Type B pancreatic cell (in vitro differentiated cells): ENCODE measurements at places on chromosomes 16 and 17. TPM values are rescaled to one million over a fixed set of nuclear protein-coding genes. Genes with fewer than 3 reads are reported as not detected.
A peak's percentile ranks its signal among the peaks of the same experiment; 100 is the strongest.

Gene RPRML
- 0.43 and 0.46 TPM in 2 replicates for total RNA-seq

DNA sequence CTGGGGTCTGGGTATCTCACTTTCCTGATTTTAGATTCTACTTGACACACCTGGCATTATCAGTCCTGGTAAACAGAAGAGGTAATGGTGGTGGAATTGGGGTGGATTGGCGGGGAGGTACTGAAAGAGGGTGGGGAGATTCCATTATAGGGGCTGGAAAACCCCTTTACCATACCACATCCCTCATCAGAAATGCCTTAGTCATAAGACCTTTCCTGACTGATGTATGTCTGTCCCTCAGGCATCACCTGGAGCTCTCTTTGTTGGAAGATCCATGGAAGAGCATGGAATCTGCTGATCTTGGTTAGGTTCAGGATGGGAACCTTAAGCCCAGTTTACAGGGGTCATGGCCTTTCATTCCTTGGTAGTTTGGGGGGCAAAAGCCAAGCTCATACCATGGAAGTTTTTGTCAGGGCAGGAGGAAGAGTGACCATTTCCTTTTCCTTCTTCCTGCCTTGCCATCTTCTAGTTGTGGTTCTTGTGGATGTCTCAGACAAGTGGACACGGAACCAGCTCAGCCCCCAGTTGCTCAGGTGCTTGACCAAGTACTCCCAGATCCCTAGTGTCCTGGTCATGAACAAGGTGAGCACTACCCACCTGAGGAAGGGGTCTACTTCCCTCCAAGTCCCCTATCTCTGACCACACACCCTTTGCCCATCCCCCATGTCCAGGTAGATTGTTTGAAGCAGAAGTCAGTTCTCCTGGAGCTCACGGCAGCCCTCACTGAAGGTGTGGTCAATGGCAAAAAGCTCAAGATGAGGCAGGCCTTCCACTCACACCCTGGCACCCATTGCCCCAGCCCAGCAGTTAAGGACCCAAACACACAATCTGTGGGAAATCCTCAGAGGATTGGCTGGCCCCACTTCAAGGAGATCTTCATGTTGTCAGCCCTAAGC, 3.3 kb downstream of the ERAL1 start:
- H3K27ac ChIP-seq = no peak overlapping the region
- H3K36me3 ChIP-seq = peaks cover 11% of the 10 kb centered on the region
- no peaks in the 10 kb centered on the region for H3K4me1 ChIP-seq
- peak overlapping the region; percentile 63 for H3K4me3 ChIP-seq
- no peak for DNase-seq

Gene CCL4L2
- total RNA-seq = 0.45 TPM in 1 of 2 replicates, not detected in the other

GRCh38 chr17:55175788-55176427, 88.9 kb upstream of the HLF start:
- H3K27me3 ChIP-seq = no peaks in the 10 kb centered on the region
- DNase-seq = no peak
- H3K36me3 ChIP-seq = peaks cover 7% of the 10 kb centered on the region
- H3K4me3 ChIP-seq = no peak overlapping the region
- H3K4me1 ChIP-seq = peaks cover 35% of the 10 kb centered on the region
- H3K27ac ChIP-seq = no peak overlapping the region

Gene CDH13
- total RNA-seq = 3.1 and 46.4 TPM in 2 replicates

DNA sequence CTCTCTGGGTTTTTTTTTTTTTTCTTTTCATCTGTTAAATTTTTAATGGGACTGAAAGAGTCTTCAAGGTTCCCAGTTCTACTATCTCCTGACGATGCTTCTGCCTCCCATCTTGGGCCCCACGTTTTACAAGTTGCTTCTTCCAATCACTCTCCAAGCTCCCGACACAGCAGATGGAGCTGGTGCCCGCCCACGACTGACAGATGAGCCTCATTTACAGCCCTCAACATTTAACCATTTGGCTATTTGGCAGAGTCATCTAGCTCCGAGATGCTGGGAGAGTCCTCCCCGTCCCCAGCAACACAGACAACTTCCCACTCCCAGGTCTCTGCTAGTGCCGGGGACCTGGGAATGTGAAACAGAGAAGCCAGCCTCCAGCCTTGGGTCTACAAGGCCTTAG, 276.9 kb downstream of the SHISA9 start:
- no peaks in the 10 kb centered on the region for H3K27me3 ChIP-seq
- no peak for DNase-seq
- H3K4me1 ChIP-seq = no peaks in the 10 kb centered on the region
- H3K27ac ChIP-seq = no peak overlapping the region

- DNase-seq = peak; percentile 49
- no peak overlapping the region for H3K27ac ChIP-seq
- H3K27me3 ChIP-seq = no peaks in the 10 kb centered on the region
- H3K4me1 ChIP-seq = peaks cover 21% of the 10 kb centered on the region
Observed at GRCh38 chr16:56360117-56361008, 65.0 kb downstream of the AMFR start.

GRCh38 chr16:3497771-3498170, 2.5 kb upstream of the C16orf90 start:
- H3K4me1 ChIP-seq = peaks cover 21% of the 10 kb centered on the region
- no peak for DNase-seq
- H3K4me3 ChIP-seq = no peak overlapping the region
- H3K36me3 ChIP-seq = no peaks in the 10 kb centered on the region

GRCh38 chr17:732902-733720, 715 bp downstream of the TLCD3A start:
- peaks cover 11% of the 10 kb centered on the region for H3K36me3 ChIP-seq
- H3K4me3 ChIP-seq = peak overlapping the region; percentile 94
- DNase-seq = peak; percentile 74
- H3K4me1 ChIP-seq = peaks cover 19% of the 10 kb centered on the region

- H3K27ac ChIP-seq = peak overlapping the region; percentile 98
- H3K4me3 ChIP-seq = peak overlapping the region; percentile 99
- H3K4me1 ChIP-seq = peaks cover 15% of the 10 kb centered on the region
- no peak for DNase-seq
Observed at GRCh38 chr16:74667255-74667700, 601 bp upstream of the RFWD3 start.

DNA sequence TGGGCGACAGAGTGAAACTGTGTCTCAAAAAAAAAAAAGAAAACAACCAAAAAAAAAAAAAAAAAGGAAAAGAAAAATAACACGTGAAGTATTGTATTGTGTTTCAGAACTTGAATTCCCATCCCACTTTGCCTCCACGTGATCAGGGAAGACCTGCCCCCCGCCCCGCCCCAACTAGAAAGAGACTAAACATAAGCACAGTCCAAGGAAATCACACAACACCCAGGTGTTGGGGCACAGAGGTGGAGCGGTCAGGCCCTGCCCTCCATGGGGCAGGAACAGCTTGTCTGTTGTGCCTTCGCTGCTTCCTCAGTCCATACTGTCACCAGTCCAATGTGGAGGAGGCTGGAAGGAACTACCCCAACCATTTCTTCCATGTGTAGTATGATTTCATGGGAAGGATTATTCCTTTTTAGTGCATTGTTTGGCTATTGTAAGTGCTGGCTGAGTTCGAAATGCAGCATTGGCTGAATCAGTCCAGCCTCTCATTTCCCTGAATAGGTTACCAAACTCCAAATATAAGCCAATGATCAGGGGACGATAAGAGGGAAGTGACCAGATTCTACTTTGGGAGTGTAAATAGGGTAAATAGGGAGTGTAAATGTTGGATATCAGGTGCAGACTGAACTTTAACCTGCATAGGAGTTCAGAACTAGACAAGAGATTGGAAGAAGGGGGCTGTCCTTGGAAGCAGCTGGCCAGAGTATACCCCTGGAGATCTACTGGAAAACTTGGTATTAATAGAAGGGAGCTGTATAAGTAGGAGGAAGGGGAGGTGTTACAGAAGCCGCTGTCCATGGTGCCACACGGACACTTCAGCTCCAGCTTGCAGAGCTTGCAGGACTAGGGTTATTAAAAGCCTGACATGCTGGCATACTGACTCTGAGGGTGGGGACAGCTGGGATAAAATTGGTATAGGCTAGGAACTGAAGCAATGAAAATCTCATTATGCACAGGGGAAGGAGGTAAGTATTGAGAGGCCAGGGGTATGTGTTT, 50.7 kb downstream of the TANGO6 start:
- no peak overlapping the region for H3K27ac ChIP-seq
- no peaks in the 10 kb centered on the region for H3K4me1 ChIP-seq
- no peak overlapping the region for H3K4me3 ChIP-seq
- no peak for DNase-seq
- no peaks in the 10 kb centered on the region for H3K36me3 ChIP-seq

GRCh38 chr16:10539793-10540192, 40.6 kb downstream of the EMP2 start:
- H3K36me3 ChIP-seq = peaks cover 16% of the 10 kb centered on the region
- no peaks in the 10 kb centered on the region for H3K27me3 ChIP-seq
- peaks cover 8% of the 10 kb centered on the region for H3K4me1 ChIP-seq
- H3K4me3 ChIP-seq = no peak overlapping the region

Gene TBC1D3
- total RNA-seq = not detected in 2 replicates

GRCh38 chr16:29653471-29653870, 9.6 kb upstream of the SPN start:
- H3K4me3 ChIP-seq = no peak overlapping the region
- H3K36me3 ChIP-seq = no peaks in the 10 kb centered on the region
- H3K27me3 ChIP-seq = no peaks in the 10 kb centered on the region
- H3K27ac ChIP-seq = no peak overlapping the region
- peaks cover 15% of the 10 kb centered on the region for H3K4me1 ChIP-seq

Gene SLC5A10
- 0.19 TPM in 1 of 2 replicates, not detected in the other for total RNA-seq

GRCh38 chr17:73039282-73039681, 53.2 kb downstream of the SLC39A11 start:
- H3K27me3 ChIP-seq = no peaks in the 10 kb centered on the region
- DNase-seq = no peak
- H3K4me1 ChIP-seq = peaks cover 9% of the 10 kb centered on the region

GRCh38 chr16:66490774-66491715, 58.9 kb downstream of the TK2 start:
- H3K27ac ChIP-seq = no peak overlapping the region
- no peaks in the 10 kb centered on the region for H3K27me3 ChIP-seq
- H3K4me1 ChIP-seq = no peaks in the 10 kb centered on the region
- no peaks in the 10 kb centered on the region for H3K36me3 ChIP-seq
- no peak for DNase-seq
- H3K4me3 ChIP-seq = no peak overlapping the region

DNA sequence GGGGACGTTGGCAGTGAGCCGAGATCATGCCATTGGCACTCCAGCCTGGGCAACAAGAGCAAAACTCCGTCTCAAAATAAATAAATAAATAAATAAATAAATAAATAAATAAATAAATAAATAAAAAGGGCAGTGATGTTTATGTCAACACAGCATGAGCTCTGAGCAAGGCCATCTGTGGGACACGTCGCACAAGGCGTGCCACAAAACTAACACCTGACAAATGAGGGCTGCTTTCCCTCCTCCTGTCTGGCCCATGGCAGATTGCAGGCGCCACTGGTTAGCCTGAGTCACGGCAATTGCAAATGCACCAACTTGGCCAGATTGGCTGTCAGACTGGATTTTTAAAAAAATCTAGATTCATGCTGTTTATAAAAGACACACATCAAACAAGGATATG, 25.9 kb upstream of the SPNS3 start:
- H3K36me3 ChIP-seq = no peaks in the 10 kb centered on the region
- no peak for DNase-seq
- H3K4me3 ChIP-seq = no peak overlapping the region
- H3K27me3 ChIP-seq = no peaks in the 10 kb centered on the region

DNA sequence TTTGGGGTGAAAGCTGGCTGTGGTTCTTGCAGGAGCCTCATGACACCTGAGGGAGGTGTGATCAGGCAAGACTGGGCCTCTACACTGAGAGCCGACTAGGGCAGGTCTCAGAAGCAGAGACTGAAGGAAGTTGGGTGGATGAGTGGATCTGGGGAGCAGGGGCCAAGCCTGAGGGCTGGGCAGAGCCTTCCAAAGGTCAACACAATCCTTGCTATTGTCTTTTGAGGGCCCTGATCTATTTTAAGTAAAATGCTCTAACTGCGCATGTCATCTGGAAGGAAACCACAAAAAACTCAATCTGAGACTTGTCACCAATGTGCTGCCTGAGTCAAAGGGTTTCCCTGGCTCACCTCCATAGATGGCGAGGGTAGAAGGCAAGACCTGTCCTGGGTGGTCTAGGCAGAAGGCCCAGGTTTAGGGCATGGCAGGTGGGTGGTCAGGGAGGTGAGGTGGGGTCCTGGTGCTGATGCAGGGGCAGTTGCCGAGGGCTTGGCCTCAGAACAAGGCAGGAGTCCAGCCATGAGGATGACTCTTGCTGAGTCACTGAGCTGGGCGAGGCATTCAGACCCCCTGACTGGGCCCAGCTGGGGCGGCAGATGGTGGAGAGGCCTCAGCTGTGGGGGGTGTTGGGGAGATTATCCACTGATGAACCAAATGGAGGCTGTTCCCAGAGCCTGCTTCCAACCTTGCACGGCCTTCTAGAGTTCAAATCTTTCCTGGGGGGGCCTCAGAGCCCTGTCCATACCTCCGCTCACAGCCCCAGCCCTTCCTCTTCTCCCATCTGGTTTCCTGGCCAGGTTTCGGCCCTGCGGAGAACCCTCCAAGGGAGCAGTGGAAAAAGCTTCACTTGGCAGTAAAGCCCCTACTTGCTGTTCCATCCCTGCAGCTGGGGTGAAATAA, 5.1 kb downstream of the MVP start:
- no peak overlapping the region for H3K4me3 ChIP-seq
- no peaks in the 10 kb centered on the region for H3K27me3 ChIP-seq
- peak overlapping the region; percentile 66 for H3K27ac ChIP-seq
- no peaks in the 10 kb centered on the region for H3K36me3 ChIP-seq
- no peak for DNase-seq

GRCh38 chr16:3879258-3879886, 1.1 kb downstream of the CREBBP start:
- H3K4me1 ChIP-seq = peaks cover 44% of the 10 kb centered on the region
- no peaks in the 10 kb centered on the region for H3K27me3 ChIP-seq
- peak overlapping the region; percentile 98 for H3K4me3 ChIP-seq
- H3K36me3 ChIP-seq = peaks cover 14% of the 10 kb centered on the region
- DNase-seq = no peak

DNA sequence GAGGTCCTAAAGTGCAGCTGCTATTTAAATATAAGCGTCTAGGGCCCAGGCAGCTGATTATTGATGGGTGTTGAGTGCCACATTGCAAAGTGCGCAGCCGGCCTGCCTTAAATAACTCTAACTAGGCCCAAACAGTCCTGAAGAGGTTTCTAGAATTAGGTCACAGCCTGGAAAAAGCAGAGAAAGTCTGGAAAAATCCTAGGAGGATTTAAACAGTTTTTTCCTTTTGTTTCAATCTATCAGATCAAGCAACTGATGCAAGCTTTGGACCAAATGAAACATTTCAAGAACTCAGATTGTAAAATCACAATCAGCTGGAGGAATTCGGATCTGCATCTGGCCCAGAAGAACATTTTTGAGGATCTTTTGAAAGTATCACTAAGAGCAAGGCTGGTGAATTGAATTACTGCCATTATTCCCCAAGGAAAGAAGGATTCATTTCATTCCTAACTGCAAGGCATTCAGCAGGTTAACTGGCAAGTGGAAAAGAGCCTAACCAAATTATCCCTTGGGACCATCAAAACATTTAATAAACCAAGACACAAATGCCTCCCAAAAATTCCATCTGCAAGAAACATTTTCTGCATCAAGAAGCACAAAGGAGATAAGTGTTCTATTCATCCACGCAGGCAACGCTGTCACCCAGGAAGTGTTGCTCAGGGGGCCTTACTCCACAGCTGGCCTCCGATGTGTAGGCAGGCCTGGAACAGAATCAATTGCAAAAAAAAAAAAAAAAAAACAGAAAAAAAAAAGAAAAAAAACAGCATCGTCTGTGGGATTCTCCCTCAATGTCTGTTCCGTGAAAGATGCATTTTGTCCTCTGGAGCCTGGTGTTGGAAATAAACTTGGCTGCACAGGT, 46.1 kb downstream of the IRX3 start:
- no peak overlapping the region for H3K4me3 ChIP-seq
- no peaks in the 10 kb centered on the region for H3K36me3 ChIP-seq
- no peak for DNase-seq
- H3K4me1 ChIP-seq = peaks cover 6% of the 10 kb centered on the region
- H3K27me3 ChIP-seq = peaks cover 11% of the 10 kb centered on the region

Gene CSF3
- not detected in 2 replicates for total RNA-seq
